ENCODE measurements at places on chromosomes 6 and 20.

- DNase-seq, result no peak
Measured at GRCh38 chr6:89050155-89050554, 30.4 kb upstream of the PNRC1 start.

DNA sequence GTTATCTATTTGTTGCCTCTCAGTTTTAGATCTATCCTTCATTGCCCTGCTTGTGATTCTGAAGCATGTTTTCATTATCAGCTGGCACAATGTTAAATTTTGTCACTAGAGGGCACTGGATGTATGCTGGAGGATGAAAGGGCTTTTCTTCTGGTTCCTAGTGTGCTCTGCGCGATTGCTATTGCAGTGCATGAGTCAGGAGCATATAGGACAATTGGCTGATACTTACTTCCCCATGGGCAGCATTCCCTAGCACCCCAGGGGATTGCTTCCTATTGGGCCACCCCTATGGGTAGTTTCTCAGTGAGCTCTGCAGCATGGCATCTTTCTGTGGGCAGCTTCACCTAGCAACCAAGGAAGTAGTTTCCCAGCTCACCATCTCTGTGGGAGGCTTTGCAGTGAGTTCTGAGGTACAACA is 280.3 kb upstream of the SYNCRIP start:
- no peak for DNase-seq

DNA sequence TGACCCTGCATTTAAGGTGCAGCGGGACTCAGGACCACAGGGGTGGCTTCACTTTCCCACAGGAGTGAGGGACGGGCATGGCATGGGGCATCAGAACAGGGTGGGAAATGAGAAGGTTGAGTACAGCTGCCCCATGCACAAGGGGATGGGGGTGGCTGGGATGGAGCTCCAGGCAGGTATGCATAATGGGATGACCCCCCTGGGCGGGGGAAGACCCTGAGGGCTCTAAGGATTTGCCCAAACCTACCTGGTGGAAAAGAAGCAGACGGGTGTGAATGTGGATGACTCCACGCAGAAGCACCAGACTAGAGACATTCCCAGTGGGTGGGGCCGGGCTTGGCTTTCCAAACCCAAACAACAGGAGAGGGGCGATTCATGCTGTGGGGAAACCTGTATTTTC is 200.3 kb downstream of the SYNDIG1 start:
- no peak for DNase-seq

- DNase-seq, result no peak
Measured at GRCh38 chr6:26175428-26176181, 88.4 kb downstream of the HFE start.

DNA sequence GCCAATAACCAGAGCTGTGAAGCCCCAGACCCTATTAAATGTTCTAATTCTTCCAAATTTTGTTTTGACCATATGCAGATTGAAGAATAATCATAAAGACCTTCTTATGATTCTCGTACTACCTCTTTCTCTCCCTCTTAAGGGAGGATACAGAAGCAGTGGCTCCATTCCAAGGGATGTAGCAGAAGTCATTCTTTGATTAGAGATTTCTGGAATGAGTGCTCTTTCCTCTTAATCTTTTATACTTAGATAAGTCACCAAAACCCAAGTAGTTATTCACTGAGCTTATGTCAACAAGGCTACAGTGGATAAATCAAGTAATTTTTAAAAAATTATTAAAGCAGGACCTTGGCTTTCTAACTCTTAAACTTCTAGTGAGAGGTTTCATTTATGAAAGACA is 266.0 kb upstream of the STXBP5 start:
- no peak for DNase-seq

DNA sequence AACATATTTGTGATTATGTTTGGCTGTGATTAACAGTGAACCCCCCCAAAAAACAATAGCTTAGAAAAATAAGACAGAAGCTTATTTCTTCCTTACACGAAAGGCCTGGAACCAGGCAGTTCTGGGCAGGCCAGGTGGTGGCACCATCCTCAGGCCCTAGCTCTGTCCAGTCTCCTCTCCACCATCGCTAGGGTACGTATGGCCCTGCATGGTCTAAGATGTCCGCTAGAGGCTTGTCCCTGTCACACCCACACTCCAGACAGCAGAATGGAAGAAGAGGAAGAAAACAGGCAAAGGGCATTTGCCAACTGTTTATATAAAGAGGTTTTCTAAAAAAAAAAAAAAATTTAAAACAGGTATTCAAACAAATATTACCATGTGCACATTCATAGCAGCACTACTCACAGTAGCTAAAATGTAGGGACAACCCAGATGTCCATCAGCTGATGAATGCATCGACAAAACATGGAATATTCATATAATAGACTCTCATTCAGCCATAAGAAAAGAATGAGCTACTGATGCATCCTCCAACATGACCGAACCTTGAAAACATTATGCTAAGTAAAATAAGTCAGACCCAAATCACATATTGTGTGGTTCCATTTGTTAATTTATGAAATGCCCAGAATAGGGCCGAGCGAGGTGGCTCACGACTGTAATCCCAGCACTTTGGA is 6.7 kb downstream of the TGM3 start:
- DNase-seq, result no peak

- DNase-seq, result no peak
Measured at GRCh38 chr6:43144879-43145278, 26.2 kb upstream of the SRF start.

DNA sequence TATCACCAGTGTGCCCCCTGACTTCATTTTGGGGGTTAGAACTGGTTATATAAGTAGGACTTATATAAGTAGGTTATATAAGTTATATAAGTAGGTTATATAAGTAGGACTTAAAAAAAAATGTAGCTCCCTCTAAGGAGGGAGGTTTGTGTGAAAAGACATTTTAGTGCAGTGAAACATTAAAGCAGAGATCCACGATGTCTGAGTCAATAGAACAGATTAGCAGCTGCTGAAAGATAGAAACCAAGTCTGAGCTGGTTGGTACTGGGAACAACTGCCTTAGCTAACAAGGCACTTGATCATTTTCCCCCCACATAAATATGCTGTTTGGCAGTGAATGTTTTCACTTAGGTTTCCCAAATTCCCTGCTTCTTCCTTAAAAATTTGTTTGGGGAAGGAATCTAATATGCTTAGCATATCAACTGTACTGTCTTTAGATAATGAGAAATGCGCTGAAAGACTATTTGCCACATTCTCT is 2.1 kb upstream of the RPS12 start:
- DNase-seq, result no peak

DNA sequence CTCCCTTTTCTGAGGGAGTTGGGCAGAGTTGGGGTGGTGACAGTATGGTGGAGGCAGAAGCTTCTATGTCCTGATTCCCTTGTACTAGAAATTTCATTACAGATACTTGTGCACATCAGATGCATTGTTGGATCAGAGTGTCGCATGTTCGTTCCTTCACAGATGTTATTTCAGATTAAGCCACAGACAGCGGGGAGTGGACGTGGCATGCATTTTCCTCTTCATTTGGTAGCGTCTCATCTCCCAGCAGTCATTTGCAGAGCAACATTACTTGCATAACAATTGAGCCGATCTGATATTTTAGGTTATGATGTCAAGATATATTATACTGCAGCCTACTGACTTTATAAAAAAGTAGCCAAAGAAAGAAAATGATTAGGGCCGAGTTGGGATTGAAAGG is 261.6 kb upstream of the SASH1 start:
- no peak for DNase-seq

DNA sequence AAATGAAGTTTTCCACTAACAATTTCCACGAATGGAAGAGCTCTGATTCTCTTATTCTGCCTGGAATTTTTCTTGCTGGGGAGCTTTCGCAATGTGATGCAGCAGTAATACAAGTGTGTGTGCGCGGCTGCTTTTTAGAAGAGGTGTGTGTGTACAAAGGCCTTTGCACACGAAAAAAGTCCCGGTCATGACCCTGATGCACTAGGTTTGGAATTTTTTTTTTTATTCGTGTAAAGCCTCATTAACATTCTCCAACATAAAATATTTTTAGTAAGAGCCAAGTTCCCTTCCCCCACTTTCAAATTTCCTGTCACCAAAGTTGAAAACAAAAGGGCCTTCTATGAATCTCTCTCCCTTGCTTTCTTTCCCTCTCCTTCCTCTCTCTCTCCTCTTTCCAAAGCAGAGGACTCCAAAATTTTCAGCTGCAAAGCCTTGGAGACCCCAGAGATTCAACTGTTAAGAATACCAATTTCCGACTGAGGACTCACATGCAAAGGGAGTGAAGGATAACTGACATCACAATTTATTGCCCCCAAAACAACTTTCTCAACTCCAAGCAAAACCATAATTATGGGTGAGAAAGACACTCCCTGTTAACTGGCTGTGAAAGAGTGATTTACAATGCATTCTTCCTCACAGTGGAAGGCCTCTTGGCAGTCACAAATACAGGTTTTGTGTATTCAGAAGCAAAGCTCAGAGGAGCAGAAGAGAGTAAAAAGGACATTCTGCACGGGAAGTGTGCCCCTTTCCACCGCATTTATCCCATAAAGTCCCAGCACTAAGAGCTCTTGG is 421.2 kb upstream of the JARID2 start:
- no peak for DNase-seq

GRCh38 chr6:33992191-33992590 is 153.7 kb downstream of the GRM4 start:
- no peak for DNase-seq

- DNase-seq, result no peak
Measured at GRCh38 chr6:56802584-56802983, 152.3 kb upstream of the BEND6 start.

- DNase-seq, result no peak
Measured at GRCh38 chr6:49225471-49225870, 237.6 kb downstream of the MMUT start.

GRCh38 chr6:154371281-154371680 is 14.7 kb upstream of the IPCEF1 start:
- DNase-seq, result no peak

- no peak for DNase-seq
Measured at GRCh38 chr6:6057442-6058053, 50.8 kb upstream of the NRN1 start.

- DNase-seq, result no peak
Measured at GRCh38 chr6:17022604-17023003, 79.2 kb upstream of the STMND1 start.

DNA sequence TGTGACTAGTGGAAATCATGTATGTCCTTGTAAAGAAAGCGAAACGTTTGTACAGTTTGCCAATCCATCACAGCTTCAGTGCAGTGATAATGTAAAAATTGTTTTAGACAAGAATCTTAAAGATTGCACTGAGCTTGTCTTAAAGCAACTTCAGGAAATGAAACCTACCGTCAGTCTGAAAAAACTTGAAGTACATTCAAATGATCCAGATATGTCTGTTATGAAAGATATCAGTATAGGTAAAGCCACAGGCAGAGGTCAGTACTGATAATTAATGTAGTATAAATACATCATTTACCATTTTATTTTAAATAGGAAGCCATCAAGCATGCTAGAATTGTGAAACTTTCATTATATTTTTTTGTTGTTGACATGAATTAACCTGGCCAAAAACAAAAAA is 60.9 kb upstream of the SMIM8 start:
- no peak for DNase-seq

DNA sequence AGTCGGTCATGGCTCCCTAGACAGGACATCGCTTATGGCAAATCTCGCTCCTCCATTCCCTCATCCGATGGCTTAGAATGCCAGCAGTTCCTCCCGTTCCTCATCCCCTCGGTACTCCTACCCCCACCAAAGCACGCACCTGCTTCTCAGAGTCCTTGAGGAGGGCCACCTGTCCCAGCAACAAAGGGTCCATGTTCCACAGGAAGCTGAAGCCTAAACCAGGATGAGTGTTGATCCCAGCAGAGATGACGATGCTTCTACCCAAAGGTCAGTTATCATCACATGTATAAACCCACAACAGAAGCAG is 111.2 kb downstream of the THBS2 start:
- no peak for DNase-seq

- DNase-seq, result no peak
Measured at GRCh38 chr6:109358204-109358603, 24.1 kb downstream of the CD164 start.

- DNase-seq, result no peak
Measured at GRCh38 chr20:19966840-19967239, 50.3 kb upstream of the NAA20 start.

DNA sequence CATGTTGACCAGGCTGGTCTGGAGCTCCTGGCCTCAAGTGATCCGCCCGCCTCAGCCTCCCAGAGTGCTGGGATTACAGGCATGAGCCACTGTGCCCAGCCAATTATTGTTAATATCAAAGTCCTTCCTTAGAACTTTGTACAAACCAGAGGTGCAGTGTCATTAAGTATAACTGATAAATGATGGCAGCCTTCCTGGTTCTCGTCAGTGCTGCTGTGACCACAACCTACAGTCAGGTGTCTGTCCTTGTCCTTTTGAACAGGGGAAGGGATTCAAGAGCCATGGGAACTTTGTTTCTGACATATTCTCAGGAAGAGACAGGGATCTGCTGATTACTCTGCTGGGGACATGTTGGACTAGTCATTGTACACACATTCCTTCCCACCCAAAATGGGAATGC is 103.2 kb upstream of the TIAM2 start:
- DNase-seq, result no peak

- DNase-seq, result peak; percentile 67
Measured at GRCh38 chr6:33787954-33788693, 806 bp downstream of the LEMD2 start.

DNA sequence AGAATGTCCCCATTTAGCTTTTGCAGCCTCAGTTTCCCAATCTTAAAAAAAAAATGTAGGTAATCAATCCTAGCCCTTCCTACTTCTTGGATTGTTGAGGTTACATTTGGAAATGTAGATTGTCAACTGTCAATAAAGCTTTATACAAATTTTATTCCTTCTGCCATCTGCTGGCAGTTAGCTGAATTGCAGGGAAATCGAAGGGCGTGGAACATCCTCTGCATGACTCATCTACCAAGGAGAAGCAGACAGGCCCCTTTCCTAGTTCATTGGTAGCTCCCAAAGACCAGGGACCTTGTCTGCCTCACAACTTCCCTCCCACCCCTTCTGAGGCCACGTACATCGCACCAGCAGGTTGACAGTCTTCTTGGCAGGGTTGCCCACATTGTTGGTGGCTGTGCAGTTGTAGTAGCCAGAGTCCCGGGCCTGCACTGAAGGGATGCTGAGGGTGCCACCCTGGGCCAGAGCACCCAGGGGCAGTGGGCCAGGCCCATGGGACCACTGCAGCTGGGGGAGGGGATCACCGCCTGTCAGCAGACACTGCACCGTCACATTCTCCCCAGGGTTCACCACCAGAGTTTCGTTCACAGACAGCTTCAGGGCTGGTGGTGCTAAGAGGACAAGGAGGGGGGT is 43.6 kb downstream of the MDGA1 start:
- DNase-seq, result peak; percentile 71

DNA sequence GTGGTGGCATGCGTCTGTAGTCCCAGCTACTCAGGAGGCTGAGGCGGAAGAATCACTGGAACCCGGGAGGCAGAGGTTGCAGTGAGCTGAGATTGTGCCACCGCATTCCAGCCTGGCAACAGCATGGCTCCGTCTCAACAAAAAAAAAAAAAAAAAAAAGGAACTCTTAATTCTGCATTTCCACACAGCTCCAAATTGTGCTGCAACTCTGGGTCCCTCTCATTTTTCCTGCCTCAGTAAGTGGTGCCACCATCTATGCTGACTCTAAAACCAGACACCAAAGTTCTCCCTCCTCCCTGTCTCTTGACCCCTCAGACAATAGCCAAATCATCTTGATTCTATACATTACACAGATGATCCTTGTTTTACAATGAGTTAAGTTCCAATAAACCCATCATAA is 133.9 kb downstream of the BTBD9 start:
- no peak for DNase-seq

- DNase-seq, result no peak
Measured at GRCh38 chr6:1657116-1657770, 47.5 kb downstream of the FOXC1 start.

GRCh38 chr6:168596344-168596743 is 155.4 kb downstream of the SMOC2 start:
- DNase-seq, result no peak

- DNase-seq, result no peak
Measured at GRCh38 chr6:16596616-16597331, 164.5 kb downstream of the ATXN1 start.
